ENCODE measurements at places on chromosomes 2 and 18.

DNA sequence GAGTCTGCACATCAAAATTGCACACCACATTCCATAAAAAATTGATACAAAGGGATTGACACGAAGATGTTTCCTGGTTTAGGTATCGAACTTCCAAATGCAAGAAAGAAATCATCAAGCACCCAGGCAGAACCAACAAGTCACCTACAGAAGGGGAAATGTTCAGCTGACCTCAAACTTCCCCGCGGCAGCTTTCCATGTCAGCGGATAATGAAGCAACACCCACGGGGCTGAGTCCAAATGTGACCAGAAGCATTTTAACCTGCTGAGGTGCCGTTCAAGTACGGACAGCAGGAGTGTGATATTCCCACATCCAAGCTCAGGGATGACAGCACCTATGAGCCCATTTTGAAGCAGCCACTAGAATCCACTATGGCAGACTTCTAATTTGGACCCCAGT lies 124.9 kb downstream of the GALNT14 start:
- no peak for DNase-seq

- no peak for DNase-seq
Measured at GRCh38 chr2:43774617-43775016, 778 bp downstream of the DYNC2LI1 start.

- DNase-seq = no peak
Measured at GRCh38 chr2:72988726-72989273, 71.5 kb downstream of the EMX1 start.

- DNase-seq = no peak
Measured at GRCh38 chr18:28723506-28723905, 546.6 kb upstream of the CDH2 start.

- DNase-seq = no peak
Measured at GRCh38 chr2:164975891-164976290, 20.6 kb upstream of the SLC38A11 start.

DNA sequence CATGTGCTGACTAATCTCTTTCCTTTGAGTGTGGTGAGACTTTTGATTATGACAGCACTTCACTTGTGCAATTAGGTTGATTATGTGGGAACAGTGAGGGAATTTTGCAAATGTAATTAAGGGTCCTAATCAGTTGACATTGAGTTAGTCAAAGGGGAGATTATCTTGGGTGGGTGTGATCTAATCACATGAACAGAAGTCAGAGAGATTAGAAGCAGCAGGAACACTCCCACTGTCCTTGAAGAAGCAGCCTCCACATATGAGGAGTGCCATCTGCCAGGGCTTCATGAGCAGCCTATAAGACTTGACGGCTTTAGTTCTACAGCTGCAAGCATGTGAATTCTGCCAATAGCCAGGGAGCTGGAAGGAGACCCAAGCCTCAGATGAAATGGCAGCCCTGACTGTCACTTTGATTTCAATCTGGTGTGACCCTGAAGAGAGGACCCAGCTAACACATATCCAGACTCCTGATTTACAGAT lies 89.4 kb upstream of the APCDD1 start:
- no peak for DNase-seq

- no peak for DNase-seq
Measured at GRCh38 chr2:171789956-171790355, 102.7 kb downstream of the DYNC1I2 start.

DNA sequence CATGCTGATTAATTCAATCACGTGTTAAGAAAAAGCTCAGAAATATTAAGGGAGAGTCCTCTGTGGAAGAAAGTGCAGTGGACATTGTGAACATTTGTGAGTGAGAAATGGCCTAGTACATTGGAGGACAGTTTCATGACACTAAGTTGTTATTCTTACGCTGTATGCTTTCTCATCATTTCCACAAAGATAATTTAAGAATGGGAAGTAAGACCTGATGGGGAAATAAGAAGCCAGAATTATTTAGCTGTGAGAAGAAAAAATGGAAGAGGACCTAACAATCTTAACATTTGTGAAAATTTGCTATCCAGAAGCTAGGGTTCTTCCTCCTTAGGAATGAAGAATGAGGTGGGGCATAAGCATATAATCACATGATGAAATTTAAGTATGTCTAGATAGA lies 15.2 kb upstream of the RAPH1 start:
- DNase-seq = no peak

DNA sequence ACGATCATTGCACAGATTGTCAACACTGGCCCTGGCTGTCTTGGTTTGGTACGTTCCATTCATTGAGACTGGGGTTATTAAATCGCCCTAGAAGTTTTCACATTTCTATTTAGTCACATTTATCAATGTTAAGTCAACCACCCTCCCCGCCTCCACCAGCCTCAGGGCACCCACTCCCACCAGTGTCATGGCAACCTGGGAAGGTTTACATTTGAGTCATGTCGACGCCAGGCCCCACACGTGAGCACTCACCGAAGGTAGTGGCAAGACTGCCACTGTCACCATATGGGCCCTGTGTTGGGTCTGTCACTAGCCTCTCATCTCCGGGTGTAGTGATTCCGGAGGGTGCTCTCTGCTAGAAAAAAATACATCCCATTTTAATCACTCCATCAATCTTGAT lies 194.2 kb downstream of the TWIST2 start:
- no peak for DNase-seq

DNA sequence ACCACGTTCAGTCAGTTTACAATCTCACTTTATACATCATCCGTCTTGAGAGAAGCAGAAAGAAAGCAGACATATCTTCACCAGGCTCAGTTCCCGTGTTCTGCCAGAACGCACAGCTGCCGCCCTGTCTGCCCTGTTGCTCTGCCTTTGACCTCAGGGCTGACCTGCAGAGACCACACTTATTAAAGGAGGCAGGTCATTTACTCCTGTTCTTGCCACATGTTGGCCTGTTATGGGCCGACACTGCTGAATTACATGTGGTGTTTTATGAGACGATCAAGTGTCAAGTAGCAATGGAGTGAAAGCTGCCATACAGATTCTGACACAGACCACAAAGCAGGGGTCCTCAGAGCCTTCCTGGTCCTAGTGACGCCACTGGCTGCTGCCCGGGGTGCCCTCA lies 232.2 kb downstream of the TTC32 start:
- DNase-seq = no peak
